ENCODE measurements at places on chromosomes 1 and 21.

GRCh38 chr1:56380531-56380930 is 198.8 kb downstream of the PLPP3 start:
- no peak for DNase-seq

DNA sequence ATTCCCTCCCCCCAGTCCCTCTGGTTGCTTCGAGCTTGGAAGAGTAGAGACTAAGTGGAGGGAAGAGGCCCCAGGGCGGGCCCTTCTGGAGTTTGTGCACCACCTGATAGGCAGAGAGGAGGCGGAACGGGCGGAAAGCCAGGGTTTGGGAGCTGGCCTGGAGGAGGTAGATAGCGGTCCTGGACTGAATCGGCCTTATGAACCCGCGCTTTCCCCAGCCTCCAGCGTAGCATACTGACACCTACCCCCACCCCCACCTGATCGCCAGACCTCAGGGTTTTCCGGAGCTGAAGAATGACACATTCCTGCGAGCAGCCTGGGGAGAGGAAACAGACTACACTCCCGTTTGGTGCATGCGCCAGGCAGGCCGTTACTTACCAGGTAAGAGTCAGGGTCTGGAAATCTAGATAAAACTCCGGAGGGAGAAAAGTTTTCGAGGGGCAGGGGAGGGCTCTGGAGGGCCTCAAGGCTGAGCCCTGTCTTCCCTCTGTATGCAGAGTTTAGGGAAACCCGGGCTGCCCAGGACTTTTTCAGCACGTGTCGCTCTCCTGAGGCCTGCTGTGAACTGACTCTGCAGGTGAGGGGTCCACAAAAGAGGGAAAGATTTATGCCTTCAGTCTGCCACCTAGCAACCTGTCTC is 705 bp downstream of the UROD start:
- peak; percentile 37 for DNase-seq

GRCh38 chr1:187691439-187691838 is 862.7 kb downstream of the PLA2G4A start:
- peak; percentile 21 for DNase-seq

DNA sequence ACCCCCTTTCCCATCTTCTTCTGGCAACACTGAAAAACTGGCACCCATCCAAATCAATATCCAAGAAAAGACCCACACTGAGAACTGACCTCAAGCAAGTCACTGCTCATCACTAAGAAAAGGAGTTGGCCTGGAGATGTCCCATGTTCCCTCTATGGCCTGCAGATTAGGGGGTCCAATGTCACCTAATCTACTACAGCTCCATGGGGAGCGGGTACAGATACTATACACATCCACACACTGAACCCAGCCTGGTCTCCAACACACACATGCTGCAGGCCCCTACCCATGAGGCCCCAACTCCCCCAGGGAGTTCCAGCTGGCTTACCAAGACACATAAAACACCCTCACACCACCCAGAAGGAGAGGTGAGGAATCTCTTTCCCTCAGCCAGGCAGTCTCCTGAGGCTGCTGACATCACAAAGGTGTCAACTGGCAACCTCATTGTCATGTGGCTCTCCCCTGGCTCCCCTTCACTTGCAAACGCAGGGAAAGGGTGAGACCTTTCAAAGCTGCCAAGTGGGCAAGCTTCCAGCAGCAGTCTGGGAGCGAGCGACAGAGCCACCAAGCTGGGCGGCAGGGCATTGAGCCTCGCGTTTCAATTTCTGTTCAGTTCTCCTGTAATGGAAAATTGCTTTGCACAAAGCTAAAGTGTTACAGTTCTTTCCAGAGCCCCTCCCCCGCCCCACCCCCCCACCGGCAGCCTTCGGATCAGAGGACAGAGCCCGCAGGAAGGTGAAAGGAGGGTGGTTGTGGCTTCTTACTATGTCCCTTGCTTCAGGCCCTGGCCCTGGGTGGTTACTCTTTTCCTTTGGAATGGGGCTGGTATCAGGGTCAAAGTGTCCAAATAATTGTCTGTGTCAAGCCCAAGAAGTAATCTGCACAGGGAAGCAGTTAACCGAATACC is at the start of gene LRRC52:
LRRC52 (plus strand) TSS at position 469 of the 907 bp plus-strand sequence; CDS start at position 766, 297 bp downstream.
- no peak for DNase-seq

GRCh38 chr1:180937624-180938225 is 25.0 kb downstream of the KIAA1614 start:
- DNase-seq = no peak

DNA sequence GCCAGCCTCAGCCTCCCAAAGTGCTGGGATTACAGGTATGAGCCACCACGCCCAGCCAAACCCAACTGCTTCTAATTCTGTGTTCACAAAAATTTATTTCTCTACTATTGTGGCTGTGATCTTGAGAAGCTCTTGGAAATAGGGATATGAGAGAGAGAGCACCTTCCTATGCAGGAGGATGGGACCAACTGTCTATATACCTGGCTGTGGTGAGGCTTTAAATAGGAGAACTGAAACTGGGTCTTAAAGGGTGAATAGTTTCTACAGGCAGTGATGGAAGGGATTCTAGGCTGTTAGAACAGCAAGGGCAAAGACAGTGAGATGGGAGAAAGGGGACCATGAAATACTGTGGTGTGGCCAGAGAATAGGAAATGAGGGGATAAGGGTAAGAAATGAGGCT is 8.3 kb upstream of the PTCH2 start:
- DNase-seq = no peak

GRCh38 chr21:28779914-28780313 is 212.8 kb downstream of the LTN1 start:
- no peak for DNase-seq

DNA sequence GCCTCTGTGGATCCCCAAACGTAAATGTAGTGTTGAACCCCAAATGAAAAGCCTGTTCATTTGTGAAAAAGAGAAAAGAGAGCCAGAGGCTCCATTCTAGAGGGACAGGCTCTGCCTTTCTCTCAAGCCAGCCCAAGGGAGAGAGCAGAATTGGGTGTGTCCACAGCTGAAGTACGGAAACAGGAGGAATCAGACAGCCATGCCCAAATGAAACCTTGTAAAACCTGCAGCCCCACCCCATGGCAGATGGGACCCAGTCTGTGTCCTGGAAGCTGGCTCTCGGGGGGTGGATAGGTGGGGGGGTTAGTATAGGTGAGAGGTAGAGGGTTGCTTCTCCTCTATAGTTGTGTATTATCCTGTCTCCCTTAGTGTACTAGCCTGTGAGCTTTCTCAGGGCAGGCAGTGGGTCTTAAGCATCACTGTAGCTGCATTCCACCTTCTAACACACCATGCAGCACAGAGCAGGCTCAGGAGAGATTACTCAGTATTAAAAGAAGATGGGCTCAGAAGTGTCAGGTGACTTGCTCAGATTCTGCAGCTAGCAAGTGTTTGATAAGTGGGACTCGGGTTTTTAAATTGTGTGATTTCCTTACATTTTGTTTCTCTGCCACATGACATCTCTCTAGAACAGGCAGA is 67.4 kb upstream of the SIPA1L2 start:
- DNase-seq = no peak

GRCh38 chr1:30534551-30534940 is 188.8 kb downstream of the MATN1 start:
- DNase-seq = no peak

DNA sequence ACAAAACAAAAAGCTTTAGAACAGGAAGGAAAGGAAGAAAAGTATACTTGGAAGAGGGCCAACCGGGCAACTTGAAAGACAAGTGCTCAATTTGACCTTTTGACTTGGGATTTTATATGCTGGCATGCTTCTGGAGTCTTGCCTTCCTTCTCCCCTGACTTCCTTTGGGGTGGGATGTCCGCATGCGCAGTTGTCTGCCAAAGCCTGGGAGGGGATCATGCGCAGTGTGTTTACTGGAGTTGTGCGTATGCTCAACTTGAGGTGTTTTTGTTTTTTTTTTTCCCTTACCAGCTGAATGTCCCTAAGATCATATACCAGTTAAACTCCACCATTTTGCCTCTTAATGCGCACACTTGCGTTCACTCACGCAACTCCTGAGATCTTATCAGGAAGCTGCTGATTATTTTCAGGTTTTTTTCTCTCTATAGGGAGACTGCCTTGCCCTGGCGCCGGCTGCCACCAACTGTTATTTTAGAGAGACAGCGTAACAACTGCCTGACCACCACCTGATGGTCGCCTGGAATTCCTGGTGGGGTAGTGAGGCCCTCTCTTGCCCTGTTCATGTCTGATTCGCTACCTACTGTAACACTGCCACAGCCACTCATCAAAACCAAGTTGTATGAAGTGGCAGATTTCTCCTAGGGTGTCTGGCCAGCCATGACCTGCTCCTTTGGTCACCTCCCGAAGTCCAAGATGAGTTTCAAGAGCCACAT is 138.7 kb upstream of the ZNF644 start:
- no peak for DNase-seq

- no peak for DNase-seq
These were observed 121.6 kb upstream of the SLC25A33 start for GRCh38 chr1:9417695-9418094.

- peak; percentile 13 for DNase-seq
These were observed 738.8 kb downstream of the PTPRU start for GRCh38 chr1:29975036-29975694.

DNA sequence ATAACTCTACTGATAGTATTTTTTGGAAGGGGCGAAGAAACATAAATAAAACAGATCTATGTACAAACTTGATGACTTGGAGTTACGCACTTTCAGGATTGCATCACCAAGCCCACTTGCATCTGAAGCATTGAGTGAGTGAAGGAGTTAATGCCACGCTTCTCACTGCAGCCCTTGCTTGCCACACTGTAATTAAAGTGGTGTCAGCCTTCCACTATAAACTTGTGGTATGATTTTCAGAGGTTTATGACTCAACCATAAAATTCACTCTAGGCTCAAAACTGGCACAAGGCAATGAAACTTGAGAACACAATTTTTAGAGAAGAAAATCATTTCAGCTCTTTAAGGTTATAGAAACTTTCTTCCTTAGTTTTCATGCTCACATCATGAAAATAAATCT is 93.9 kb upstream of the PRMT6 start:
- DNase-seq = no peak

DNA sequence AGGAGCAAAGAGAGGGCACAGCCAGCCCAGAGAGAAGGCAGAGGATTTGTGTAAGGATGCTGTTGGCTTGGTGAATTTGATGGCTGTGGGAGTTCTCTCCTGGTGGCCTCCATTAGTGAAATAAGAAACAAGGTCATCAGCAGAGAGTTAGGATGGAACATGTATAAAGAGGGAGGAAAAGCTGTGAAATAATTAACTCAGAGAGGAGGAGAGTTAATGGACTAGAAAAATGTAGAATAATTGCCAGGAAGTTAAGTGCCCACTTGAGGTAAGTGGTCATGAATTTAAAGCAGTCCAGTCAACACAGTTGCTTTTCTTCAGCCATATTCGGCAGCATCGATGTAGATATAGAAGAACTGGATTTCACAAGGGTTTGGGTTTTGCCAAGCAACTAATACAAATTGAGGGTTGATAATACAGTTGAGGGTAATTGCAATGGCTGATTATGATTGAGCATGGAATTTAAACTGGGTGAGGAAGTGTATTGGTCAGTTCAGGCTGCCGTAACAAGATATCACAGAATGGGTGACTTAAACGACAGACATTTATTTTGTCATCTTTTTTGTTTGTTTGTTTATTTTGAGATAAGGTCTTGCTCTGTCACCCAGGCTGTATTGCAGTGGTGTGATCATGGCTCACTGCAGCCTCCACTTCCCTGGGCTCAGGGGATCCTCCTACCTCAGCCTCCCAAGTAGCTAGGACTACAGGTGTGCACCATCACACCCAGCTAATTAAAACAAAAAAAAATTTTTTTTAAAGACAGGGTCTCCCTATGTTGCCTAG is 31.7 kb upstream of the KLF17 start:
- no peak for DNase-seq
